ENCODE measurements at places on chromosomes 2 and 18.
A peak's percentile ranks its signal among the peaks of the same experiment; 100 is the strongest.

DNA sequence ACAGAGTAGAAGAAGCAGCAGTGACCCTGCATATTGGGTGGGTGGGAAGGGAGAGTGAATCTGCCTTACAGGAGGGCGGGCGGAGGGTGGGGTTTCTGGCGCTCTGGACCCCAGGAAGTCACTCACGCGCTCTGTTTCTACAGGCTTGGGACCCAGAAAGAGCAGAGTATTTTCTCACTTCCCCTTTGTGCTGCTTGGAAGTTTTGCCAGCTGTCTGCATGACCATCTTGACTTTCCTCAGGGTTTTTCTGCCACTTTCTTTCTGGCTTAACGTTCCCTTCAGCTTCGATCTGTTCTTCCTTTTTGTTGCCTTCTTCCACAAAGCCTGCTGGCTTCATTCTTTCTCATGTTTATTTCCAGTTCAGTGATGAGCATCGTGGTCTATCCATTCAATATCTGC is 383.1 kb downstream of the GALR1 start:
- no peak for DNase-seq

DNA sequence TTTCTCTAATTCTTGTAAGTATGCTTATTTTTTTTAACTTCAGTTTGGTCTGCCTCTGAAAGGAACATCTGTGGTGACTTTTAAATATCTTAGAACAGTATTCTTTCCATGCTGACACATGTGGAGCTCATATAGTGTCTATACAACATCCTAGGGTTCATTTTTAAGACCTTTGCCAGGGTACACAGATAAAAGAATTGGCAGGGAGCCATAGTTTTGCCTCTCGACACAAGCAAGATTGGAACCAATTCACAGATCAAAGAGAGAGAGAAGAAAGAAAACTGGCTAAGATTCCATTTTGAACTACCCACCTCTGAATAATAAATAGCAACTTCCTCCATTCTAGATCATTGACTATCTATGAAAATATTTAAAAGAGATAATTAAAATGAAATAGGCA is 142.7 kb upstream of the ST6GAL2 start:
- DNase-seq: no peak

DNA sequence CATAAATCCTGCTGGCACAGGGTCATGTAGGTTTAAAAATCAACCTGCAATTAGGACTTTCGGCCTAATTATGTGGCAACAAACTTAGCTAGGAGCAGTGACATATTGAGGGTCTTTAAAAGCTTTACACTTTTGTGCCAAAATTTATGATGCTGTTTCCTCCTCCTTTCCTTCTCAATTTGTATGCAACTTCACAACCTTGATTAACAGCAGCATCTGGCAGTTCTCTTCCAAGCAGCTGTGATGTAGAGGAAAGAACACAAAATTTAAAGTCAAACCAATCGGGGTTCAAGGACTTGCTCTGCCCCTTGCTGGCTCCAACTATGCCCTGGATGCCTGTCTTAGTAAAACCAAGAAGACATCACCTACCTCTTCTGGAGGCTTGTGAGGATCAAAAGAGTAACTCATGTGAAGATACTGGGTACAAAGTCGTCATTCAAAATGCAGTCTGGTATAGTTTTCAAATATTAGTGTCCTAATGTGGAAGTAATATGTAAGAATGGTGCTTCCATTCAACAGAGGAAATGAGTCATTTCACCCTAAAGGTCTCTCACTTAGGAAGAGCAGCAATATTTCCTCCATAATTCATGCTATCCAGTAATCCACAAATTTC is 94.7 kb downstream of the ANKRD44 start:
- DNase-seq: no peak

GRCh38 chr2:229095472-229095871 is 175.6 kb downstream of the PID1 start:
- DNase-seq: no peak

DNA sequence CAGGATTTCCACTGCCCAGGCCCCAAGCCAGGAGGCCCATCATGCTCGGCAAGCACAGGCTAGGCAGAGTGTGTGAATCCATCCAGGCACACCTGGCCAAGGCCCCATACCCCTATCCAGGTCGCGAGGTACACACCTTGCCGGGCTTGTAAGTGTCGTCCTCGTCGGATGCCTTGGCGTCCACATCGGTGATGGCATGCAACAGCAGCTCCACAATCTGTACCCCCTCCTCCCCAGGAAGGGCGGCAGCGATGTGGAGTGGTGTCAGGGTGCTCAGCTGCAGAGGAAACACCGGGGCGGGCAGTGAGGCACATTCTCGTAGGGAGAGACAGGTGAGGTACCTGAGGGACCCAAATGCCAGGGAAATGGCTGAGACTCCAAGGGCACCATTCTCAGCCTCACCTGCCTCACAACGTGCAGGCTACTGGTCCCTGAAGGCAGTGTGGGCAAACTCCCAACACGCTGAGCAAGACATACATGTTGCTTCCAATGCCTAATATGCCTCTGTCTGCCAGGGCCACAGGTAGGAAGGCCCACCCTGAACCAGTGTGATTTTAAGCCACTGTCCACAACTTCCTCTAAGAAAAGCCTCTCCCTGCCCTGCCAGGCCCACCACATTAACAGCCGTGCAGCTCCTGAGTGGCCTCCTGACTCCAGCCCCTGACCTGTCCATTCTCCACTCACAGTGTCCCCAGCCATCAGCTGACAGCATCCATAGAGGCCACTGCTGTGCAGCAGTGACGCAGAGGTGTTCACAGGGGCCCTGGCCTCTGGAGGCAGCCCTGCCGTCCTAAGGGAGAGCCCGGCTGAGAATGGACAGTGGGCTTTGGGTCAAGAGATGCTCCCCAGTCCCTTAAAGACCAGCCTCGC is 44.9 kb downstream of the ANKMY1 start:
- DNase-seq: no peak

DNA sequence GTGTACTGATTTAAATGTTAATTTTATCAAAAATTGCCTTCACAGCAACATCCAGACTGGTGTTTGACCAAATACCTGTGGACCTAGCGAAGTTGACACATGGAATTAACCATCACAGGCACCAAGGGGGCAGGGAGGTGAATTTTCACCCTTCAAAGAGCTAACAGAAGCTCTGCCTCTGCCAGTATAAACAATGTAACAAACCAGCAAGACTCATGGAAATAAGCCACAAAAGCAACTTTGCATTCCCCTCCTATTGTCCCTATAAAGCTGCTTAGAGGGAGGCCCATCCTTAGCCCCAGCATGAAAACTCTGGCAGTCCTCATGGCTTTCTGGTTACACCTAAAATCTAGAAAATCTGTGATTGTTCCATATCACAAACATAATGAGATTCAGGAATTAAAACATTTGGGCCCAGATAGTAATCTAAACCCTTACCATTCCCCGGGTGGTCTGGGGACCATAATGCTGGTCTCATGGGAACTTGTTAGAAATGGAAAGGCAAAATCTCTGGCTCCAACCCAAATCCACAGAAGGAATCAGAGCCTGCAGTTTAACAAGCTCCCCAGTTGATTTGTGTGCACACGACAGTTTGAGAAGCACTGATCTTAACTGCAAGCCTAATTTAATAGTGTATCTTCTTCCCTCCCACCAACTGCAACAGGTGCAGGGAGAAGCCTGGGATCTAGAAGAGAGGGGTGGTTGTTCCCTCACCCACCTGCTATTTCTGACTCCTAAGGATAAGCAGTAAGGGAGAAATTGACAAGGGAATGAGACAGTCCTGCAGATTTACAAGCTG is 23.1 kb downstream of the SERPINB11 start:
- DNase-seq: no peak

DNA sequence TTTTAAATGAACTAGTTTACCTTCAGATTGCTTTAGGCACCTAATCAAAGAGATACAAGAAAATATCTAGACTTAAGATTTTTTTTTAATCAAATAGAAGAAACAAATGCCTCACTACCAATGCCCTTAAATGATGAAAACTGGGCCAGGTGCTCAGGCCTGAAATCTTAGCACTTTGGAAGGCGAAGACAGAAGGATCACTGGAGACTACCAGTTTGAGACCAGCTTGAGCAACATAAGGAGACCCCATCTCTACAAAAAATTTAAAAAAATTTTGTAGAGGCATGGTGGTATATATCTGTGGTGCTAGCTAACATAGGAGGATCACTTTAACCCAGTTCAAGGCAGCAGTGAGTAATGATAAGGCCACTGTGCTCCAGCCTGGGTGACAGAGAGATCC is 675.1 kb downstream of the NRXN1 start:
- DNase-seq: no peak

GRCh38 chr18:6781142-6781714 is 51.7 kb downstream of the ARHGAP28 start:
- DNase-seq: no peak

DNA sequence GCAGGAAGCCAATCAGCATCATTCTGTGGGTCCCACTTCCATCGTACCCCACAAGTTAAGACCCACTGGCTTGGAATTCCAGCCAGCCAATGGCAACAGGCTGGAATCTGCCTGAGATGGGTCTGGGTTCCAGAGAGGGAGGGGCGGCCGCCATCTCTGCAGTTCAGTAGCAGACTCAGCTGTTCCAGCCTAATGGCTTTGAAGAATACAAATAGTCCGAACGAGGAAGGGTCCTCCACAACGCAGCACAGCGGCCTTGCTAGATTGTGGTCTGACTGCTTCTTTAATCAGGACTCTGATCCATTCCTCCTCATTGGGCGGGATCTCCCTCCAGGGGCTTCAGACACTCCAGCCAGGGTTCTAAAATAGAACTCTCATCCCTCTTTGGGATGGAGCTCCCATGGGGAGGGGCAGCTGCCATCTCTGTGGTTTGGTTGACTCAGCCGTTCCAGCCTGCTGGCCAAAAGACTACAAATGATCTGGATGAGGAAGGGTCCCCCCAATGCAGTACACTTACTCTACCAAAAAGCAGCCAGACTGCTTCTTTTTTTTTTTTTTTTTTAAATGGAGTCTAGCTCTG is 42.7 kb upstream of the PAIP2B start:
- DNase-seq: no peak

DNA sequence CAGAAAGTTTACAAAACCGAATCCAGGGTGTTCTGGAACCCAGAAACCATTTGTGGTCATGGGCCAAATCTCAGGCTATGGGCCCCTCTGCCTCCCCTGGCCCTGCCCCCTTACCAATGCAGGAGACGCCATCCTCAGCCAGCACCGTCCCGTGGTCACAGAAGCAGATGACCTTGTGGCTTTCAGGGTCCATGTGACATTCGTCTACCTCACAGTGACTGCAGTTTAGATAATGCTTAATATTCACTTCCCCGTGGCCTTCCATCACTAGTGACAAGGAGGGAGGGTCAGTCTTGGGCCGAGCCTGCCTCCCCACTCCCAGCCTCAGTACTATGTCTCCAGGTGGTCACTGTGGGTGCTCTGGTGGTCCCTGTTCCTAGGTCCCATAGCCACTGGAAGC is 111.6 kb downstream of the CLIP4 start:
- no peak for DNase-seq

- DNase-seq: no peak
Observed at GRCh38 chr18:44909191-44909719, 228.6 kb downstream of the SETBP1 start.

- no peak for DNase-seq
Observed at GRCh38 chr18:9549405-9549804, 65.0 kb downstream of the PPP4R1 start.

- no peak for DNase-seq
Observed at GRCh38 chr18:830315-830901, 18.4 kb upstream of the YES1 start.

GRCh38 chr2:109376796-109377495 is 236.8 kb downstream of the SEPTIN10 start:
- DNase-seq: no peak

DNA sequence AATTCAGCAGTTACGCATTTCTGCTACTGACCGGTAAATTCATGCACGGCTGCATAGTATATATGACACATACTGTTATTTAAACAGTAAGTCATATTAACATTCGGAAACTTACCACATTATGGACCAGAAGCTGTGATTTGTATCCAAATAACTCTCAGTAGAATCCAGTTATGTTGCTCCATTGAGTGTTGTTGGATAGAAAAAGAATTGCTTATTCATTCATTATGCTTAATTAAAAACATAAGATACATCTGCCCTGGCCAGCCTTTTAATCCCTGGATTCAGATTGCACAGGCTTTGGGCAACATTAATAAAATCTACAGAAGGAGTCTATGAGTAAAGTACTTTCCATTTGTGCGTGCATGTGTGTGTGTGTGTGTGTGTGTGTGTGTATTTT is 111.3 kb downstream of the CPS1 start:
- no peak for DNase-seq

DNA sequence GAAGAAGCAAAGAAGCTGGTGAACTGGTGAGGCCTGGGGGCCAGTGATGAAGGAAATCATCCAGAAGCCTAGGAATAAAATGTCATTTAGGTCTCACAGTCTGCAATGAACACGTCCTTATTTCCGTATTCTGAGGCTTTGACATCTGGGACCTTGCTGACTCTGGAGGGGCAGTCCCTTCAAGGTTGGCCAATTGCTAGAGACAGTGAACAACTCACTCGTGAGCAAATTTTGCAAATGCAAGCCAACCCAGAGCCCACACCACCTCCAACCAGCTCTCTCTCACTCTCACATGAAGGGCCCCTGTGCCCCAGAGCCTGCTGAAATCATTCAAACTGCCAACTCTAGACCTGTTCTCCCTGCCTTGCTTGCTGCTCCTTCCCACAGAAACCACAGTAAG is 279.1 kb upstream of the LYPD1 start:
- DNase-seq: no peak

GRCh38 chr18:56200381-56200911 is 437.9 kb downstream of the TXNL1 start:
- peak; percentile 43 for DNase-seq

DNA sequence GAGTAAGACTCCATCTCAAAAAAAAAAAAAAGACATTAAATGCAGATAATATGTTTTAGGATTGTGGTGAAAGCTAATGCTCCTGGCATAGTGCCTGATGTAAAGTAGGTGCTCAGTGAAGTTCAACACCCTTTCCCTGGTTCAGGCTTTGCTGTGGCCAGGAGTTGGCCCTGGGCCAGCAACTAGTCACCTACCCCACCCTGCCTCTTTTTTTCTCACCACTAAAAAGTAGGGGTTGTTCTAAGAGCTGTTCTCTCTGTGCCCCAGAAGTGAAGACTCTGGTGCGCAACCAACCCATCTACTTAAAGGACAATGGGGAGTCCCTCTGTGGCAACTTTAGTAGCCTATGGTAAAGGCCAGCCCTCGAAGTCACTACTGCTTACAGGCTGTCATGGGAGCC is 75.9 kb downstream of the DNMT3A start:
- no peak for DNase-seq

DNA sequence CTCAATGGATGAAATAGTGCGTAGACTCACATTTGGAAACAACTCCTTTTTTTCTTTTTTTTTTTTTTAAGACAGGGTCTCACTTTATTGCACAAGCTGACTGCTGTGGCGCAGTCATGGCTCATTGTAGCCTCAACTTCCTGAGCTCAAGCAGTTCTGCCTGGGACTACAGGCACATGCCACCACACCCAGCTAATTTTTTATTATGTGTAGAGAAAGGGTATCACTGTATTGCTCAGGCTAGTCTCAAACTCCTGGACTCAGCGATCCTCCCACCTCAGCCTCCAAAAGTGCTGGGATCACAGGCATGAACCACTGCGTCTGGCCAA is 17.4 kb downstream of the HAT1 start:
- no peak for DNase-seq
